Right ventricle myocardium superior (tissue), 1 donor: ENCODE measurements at places on chromosomes 13 and 19. TPM values are rescaled to one million over a fixed set of nuclear protein-coding genes. Genes with fewer than 3 reads are reported as not detected.

GRCh38 chr19:23561341-23561740 is 125.7 kb downstream of the ZNF675 start:
- DNase-seq, result no peak

DNA sequence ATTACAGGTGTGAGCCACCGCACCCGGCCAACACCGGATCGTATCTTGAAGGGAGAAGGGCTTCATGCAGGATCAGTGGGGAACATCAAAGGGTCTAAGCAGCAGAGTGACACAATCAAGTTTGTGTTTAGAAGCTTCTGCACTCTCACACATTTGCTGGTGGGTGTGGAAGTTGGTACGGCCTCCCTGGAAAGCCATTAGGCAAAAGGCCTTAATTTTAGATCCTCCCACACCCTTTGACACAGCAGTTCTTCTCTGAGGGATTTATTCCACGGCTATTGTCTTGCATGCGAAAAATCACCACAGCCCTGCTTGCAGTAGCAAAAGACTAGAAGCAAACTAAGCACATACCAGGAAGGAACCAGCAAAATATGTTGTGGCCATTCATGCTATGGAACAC is 18.3 kb upstream of the SLC1A5 start:
- DNase-seq, result no peak

DNA sequence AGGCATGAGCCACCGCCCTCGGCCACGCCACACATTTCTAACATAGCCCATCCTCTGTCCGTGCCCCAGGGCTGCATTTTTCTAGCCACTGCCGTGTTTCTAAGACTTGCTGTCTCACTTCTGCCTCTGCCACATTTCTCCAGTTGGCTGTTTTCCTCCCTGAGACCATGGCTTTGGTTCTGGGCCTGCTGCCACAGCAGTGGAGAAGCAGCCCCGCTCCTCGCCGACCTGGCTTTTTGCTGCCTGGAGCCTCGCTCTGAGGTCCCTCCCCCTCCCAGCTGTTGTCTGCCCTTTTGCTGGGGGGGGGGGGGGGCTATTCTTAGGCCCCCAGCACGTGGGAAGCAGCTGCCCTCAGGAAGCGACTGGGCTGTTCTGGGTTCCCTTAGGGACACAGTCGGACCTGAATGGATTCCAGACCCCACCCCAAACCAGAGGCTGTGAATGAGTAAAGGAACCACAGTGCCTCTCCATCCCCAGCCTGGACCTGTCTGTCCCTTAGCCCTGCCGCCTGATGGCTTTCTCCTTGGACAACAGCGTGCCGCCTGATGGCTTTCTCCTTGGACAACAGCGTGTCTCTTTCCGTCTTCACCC is 3.3 kb downstream of the GYS1 start:
- DNase-seq, result peak; percentile 62

- DNase-seq, result no peak
Measured at GRCh38 chr19:36058481-36059179, 3.9 kb downstream of the WDR62 start.

DNA sequence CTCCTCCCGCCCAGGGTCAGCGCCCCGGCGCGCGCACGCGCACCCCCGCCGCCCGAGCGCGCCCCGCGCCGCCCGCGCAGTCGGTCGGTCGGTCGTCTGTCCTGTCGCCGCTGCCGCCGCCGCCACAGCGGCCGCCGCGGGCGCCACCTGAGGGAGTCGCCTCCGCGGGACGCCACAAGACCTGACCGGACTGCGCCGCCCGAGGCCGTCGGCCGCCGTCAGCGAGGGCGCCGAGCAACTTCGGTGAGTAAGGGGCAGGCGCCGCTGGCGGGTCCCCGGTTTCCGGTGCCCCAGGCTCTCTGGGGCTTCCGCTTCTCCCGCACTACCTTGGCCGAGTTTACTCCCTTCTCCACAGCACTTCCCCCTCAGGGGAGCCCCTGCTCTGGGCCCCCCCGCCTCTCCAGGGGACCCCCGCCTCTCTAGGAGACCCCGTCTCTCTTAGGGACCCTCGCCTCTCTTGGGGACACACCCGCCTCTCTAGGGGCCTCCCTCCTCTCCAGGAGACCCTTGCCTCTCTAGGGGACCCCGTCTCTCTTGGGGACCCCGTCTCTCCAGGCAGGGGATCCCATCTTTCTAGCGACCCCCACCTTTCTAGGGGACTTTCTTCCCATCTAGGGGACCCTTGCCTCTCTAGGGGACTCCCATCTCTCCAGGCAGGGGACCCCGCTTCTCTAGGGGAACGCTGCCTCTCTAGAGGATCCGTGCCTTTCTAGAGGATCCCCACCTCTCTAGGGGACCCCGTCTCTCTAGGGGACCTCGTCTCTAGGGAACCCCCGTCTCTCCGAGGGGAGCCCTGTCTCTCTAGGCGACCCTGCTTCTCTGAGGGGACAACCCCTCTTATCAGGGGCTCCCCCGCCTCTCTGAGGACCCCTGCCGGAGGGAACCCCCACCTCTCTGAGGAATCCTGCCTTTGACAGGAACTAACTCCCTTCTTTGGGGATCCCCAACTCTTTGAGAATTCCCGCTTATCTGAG is 19.3 kb upstream of the GATAD2A start:
- no peak for DNase-seq

DNA sequence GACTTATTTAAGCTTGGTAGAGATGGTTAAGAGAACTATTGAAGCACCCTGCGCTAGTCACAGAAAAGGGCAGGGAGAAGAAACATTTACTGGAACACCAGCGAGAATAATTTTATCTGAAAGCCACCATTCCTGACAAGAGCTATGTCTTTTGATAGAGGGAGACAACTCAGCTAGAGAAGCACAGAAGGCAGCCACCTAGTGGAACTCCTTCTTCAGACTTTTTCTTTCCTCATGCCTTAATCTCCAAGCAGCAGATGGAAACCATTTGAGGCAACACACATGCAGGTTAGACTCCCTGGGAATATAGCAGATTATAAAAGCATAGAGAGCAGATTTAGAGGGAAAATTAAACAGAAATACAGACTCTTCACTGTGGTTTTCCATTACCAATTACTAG is 813.4 kb downstream of the SLITRK6 start:
- no peak for DNase-seq

DNA sequence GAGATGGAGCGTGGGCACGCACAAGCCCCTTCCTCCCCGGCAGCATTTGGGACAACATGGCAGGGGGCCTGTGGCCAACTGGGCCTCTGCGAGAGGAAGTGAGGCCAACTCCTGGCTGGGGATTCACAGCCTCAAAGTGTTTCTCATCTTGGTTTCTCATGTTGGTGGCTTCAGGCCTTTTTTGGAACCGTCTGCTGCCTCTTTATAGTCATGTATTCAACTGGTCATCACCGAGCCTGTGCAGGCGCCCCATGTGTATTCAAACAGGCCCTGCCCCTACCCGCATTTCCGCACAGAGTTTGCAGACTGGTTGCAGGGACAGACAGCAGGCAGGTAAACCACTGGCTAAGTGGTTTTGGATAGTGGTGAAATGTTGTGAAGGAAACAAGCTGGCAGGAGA is 17.3 kb upstream of the RELB start:
- no peak for DNase-seq

DNA sequence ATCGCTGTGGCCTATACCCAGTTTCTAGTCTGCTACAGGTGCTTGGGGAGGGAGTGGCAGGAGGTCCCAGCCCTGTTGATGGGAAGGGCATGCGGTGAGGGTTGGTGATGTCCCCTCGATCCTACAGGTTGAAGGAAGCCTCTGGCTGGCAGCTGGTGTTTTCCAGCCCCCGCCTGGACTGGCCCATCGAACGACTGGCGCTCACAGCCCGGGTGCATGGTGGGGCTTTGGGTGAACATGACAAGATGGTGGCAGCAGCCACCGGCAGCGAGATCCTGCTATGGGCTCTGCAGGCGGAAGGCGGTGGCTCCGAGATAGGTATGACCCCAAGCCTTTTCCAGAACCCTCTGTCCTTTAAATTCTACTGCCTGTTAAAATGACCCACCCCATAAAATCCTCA is 3.9 kb downstream of the SHKBP1 start:
- DNase-seq, result no peak

GRCh38 chr19:38741670-38742069 is 2.6 kb downstream of the CAPN12 start:
- DNase-seq, result no peak

DNA sequence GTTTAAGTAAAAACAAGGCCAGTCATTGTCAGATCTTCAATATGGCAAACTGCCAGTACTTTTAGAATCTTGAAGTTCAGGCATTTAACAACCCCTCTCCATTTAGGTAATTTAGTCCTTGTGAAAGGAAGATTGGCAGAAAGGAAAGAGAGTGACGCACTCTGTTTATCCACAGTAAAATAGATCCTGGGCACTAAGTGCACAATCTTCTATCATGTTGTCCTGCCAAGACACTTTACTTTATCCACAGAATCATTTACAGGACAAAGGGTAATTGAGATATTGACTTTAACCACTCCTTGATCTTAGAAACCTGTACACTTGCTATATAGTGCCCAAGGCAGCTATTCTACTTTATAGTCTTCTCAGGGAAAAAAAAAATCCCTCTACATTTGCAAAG is 786.4 kb upstream of the SLITRK1 start:
- DNase-seq, result no peak

DNA sequence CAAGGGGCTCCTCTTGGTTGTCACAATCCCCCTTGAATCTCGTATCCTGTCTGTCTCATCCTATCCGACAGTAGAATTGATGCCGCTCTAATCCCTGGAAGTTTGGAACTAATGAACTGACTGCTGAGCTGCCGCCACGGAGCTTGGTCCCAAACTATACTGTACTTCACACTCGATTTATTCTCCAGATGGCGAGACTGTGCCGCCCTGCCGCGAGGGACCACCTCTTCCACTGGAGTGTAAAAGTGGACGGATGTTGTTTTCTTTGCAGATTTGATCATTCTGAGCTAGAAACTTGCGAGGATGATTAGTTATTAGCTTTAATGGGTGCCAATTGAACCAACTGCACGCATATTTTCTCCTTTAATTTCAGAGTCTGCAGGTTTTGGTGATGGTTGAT is 117.2 kb downstream of the ZIC5 start:
- DNase-seq, result no peak

GRCh38 chr13:36973621-36974295 is 25.4 kb downstream of the ALG5 start:
- DNase-seq, result no peak

DNA sequence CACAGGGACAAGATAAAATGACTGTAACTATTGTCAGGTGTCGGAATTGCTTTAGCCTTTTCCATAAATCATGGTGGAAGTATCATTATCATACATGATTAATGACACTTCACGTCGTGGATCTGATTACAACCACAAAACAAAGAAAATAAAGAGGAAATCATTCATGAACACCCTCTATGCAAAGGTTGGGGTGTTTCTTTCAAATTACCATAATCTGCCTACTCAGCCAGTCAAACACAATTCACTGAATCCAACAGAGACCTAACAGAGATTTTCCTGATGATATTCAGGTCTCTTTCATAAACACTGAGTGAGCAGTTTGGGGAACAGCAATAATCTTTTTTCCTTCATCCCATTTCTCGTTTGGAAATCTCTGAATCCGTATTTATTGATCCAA is 625.6 kb downstream of the DCT start:
- DNase-seq, result no peak

DNA sequence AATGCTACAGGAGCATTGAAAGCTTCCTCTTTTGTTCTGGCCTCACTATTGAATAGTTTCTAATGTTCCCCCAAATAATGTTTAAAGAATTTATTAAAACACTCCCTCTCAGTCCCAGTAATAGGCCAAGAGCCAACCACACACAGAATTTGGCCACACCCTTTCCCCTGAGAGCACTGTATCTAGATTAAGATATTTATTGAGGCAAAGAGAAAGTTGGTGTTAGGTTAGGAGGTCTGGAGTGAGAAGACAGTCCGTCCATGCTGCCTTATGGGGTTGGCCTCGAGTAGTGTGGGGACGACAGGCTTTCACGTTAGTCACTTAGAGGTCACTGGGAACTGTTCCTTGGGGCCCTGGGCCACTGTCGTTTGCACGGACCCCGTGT is 122.9 kb upstream of the RNF113B start:
- no peak for DNase-seq

The IGLON5 gene
- total RNA-seq, result not detected

The F2RL3 gene
- 0.16 TPM for total RNA-seq
